ENCODE measurements at places on chromosomes 1 and 21.

GRCh38 chr1:119551218-119551617 lies 44.2 kb downstream of the HSD3B1 start:
- no peak for DNase-seq

DNA sequence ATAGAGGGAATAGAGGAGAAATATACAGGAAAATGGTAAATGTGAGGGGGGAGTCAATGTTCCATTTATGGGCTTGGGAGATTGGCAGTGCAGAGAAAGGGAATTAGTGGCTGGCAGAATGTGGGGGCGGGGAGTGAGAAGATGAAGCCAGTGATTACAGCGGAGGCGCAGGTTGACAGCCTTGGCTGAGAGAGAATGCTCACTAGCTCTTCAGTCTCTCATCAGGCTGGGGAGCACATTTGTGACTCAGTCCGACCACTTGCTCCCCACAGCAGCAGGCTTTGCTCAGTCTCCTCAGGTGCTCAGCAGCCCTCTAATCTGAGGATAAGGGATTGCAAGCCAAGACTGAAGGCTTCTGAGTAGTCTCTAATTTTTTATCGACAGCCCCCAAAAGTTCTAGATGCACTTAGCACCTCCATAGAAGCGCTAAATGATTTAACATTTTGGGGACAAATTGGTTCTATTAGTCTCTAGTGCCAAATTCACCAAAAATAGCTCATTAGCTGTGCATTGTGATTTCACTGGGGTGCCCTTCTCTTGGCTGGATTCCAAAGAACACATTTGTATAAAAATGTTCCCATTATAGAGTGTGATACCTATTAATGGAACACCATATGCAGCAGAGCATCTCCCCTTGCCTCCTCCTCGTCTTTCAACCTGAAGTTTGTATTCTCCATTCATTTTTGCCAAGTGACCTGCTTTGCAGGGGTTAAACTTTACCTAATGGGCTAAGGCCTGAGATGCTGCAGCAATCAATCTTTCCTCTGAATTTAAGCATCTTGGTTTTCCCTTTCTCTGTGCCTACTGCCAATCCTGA lies 191.8 kb downstream of the ZNF326 start:
- no peak for DNase-seq

- DNase-seq = no peak
These were observed 9.4 kb downstream of the PRDM15 start for GRCh38 chr21:41869771-41870170.

GRCh38 chr1:58585581-58586151 lies 8.6 kb upstream of the TACSTD2 start:
- DNase-seq = no peak

DNA sequence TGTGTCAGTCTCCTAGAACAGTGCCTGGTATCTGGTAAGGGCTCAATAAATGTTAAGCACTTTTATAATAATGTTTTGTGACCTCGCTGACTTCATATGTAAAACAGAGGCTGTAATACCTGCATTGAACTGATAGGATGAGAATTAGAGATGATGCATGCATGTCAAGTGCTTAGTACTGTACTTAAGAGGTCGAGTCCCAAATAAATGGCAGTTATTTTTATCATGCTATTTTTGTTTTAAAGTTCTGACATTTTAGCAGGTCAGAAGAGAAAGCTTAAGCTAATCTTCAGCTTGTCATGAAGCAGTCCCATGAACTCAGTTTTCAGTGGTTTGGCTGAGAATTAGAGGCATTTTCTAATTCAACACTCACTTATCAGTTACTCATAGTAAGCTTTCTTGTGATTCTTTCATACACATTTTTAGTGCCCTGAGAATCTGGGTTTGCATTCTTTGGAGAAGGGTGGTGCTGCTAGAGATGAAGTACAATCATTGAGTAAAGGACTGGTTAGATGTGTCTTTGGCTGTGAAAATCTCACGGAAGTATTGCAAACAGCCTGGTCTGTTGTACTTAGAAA lies 75.7 kb upstream of the RAVER2 start:
- no peak for DNase-seq

DNA sequence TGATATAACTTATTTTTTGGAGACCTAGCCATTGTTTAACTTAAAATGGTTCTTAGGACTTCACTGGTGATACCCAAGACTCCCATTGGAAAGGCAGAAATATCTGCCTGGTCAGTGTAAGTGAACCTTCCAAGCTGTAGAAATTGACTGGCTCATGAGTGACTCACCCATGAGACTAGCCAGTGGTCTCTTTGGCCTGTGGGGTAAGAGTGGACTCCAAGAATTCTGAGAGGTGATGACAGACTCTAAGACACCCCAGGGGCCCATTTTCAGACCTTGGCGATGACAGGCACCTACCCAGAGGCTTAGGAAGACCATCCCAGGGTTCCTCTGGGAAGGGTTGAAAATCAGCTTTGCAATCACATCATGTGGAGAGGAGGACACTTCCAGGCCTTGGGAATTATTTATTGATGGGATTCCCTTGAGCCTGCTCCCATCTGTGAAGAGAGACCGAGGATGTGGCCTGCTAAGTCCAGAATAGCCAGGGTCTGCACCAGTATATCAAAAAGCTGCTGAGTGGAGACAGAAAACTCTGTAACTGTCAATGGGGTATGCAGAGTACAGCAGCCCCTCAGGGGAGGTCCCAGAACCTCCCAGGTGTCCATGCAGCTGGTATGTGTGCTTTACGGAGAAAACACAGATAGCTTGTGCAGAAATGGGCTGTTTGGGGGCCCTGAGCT lies 78.9 kb downstream of the KAZN start:
- no peak for DNase-seq

DNA sequence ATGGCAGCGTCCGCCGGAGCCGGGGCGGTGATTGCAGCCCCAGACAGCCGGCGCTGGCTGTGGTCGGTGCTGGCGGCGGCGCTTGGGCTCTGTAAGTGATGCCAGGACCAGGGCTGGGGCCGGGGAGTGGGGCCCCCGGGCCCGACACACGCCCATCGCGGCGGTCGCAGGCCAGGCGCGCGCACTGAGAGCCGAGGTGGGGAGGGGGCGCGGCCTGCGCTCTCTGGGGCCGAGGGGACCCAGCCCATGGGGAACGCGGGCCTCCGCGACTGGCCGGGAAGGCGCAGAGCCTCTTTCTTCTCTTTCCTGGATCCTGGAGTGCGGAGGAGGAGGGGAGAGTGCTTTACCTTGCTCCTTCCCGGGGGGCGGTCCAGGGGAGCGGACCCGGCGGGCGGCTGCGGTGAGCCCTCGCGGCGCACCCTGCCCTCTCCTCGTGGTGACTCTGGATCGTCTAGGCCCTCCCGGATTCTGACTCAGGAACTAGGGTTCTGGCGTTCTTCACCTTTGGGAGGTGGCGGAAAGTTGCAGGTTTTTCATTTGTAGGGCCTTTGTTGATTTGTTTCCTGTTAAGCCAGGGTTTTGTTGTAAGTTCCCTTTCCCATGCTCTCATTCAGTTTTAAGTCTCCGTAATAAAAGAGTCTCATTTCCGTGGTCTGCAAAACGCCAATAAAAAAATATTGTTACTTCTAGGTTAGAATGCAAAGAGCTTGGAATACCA lies 529 bp downstream of the MPZL1 start:
- DNase-seq = no peak

GRCh38 chr1:90746857-90747256 lies 29.8 kb upstream of the BARHL2 start:
- DNase-seq = no peak

GRCh38 chr1:118989006-118989815 lies 1.1 kb upstream of the TBX15 start:
- DNase-seq = no peak

- no peak for DNase-seq
These were observed 3.8 kb upstream of the CDC20 start for GRCh38 chr1:43354936-43355335.

- DNase-seq = peak; percentile 37
These were observed 529 bp downstream of the EGLN1 start for GRCh38 chr1:231421546-231421970.

DNA sequence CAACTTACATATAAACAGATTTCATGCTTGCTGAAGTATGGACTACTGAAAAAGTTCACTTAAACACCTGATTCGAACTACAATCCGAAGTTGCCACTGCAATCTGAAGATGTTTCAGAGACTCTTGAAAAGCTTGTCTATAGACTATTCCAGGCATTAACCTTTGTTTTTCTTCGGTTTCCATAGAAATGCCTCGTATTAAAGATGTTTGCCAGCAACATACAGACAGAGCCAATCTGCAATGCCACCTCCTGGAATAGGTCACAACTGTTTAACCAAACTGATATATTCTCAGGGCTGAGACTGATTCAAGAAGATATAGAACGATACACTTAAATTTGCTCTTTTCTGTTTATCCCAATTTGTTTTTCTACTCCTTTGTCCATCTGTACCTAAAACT lies 28.9 kb upstream of the DMRTB1 start:
- DNase-seq = no peak

- DNase-seq = no peak
These were observed 500.3 kb upstream of the C1orf87 start for GRCh38 chr1:60573726-60574409.

- no peak for DNase-seq
These were observed 4.8 kb upstream of the RHCE start for GRCh38 chr1:25425098-25426085.

- no peak for DNase-seq
These were observed 313.6 kb downstream of the OLFM3 start for GRCh38 chr1:101683136-101683535.

- no peak for DNase-seq
These were observed 19.2 kb upstream of the COL24A1 start for GRCh38 chr1:86175756-86176155.

DNA sequence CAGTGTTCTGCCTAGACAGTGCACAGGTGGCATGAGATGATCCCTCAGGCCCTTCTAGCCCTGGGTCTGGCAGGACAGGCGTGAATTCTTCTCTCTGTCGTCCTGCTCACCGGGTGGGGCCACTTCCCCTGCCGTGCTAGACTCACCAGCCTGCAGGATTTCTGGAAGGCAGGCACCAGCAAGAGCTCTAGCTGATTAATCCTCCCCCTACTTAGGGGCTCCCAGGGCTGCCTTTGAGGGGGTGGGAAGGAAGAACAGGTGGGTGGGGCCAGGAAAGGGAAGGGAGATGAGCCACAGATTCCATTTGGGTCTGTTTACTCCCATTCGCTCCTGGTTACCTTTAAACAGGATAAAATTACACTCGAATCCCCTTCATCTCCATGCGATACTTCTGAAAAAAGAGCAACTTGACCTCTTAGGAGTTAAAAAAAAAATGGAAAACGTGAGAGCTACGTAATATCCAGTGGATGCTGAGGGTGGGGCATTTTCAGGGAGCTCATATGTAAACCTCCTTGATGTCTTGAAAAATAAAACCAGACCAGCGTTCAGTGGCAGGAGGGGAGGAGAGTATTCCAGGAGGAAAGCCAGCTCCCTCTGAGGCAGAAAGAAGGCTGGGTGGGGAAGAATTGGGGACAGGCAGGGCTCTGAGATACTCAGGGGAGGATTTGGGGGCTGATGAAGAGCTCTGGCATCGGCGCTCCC lies 665.5 kb downstream of the PTPRU start:
- no peak for DNase-seq

- DNase-seq = no peak
These were observed 26.5 kb upstream of the LRRC8C start for GRCh38 chr1:89606227-89606980.

- no peak for DNase-seq
These were observed 148.1 kb downstream of the ADSS2 start for GRCh38 chr1:244303610-244303969.

DNA sequence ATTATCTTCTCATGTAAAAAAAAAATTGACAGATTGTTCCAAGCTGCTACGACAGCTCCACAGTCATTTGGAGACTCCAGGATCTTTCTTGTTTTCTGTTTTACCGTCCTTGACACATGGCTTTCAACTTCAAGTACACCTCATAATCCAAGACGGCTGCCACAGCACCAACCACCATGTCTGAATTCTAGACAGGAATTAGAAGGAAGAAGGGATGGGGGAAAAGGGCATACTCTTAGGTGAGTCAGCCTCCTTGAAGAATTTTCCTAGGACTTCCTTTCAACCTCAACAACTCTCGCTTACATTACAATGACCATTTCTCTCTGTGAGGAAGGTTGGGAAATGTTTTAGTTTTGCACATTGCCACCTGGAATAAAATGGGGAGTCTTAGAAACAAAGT lies 110.3 kb upstream of the TNR start:
- DNase-seq = no peak

Data from hematopoietic multipotent progenitor cell treated with erythropoietin and hydrocortisone succinate and interleukin-3 and kit ligand, for 15 days (in vitro differentiated cells).